NCI-H1694 treated with DMSO at 0.1 percent for 48 hours (cell line): ENCODE measurements at places on chromosomes 1 and 21.
A peak's percentile ranks its signal among the peaks of the same experiment; 100 is the strongest.

DNA sequence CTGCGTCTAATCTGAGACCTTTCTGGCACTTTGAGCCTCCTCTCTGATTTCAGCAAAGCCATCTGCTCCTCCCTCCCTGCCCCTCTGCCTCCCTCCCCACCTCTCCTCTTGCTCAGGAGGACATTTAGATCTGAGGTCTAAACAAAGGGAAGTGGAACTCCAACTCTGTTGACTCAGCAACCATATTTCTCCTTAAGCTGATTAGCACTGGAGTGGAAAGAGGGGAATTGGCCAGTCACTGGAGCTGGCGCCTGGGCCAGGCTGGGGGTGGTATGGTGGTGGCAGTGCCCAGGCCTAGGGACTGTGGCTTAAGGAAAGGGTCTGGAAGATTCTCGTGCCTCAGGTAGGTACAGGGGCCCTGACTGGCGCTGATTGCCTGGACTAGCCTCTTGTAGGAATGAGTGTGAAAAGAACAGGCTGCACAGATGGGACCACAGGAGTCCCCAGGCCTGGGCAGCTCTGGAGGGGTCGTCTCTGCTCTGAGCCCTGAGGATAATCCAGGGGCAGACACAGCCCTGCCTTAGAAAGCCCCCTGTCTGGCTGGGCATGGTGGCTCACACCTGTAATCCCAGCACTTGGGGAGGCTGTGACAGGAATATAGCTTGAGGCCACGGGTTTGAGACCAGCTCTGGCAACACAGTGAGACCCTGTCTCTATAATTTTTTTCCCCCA lies 11.9 kb downstream of the SH2D2A start:
- DNase-seq: no peak

GRCh38 chr1:225651872-225652728 lies 823 bp downstream of the ENAH start:
- DNase-seq: peak; percentile 59

DNA sequence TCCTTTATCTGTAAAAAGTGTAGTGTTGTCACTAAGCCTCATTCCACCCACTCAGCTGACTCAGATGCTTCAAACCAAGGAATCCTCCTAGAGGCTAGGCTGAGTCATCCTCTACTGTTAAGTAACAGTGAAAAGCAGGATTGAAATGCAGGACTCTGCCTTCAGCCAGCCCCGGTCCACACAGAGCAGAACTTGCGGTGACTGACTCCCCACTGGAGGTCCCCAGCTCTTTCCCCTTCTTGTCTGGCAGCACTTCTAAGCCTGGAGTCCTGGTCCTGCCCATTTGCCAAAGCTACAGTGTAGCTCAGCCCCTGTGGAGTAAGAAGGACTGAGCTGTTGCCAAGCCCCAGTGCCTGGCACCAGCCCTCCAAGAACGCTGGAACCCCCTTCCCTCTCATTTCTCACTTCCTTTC lies 1.7 kb downstream of the RAB7B start:
- no peak for DNase-seq

DNA sequence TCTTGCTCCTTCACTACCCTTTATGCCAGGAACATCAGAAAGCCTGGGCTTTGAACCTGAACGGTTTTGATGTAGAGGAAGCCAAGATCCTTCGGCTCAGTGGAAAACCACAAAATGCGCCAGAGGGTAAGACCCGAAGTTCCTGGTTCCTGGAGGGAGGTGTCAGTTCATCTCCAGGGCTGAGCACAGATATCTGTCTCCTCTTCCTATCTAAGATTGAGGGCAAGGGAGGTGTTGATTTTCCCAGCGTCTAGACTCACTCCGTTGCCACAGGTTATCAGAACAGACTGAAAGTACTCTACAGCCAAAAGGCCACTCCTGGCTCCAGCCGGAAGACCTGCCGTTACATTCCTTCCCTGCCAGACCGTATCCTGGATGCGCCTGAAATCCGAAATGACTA lies 915 bp downstream of the CDC20 start:
- no peak for DNase-seq

GRCh38 chr21:38041493-38041892 lies 125.2 kb upstream of the KCNJ6 start:
- no peak for DNase-seq

DNA sequence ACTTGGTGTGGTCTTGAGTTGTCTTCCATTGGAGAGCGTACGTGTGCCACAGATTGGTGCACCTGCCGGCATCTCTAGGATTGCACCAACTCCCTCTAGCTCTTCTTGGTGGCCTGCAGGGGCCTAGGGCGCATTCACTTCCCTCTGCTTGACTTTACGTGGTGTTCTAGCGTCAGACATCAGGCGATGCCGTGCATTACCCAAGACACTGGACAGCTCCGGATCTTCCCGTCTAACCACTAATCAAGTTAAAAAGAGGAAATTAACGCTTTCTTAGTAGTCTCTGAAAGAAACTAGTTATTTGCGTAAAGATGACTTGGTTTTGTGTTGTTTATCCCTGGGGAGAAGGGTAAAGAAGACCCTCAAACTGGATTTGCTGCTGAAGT lies 510 bp upstream of the IL10RB start:
- DNase-seq: peak; percentile 15

GRCh38 chr1:198199105-198199504 lies 42.3 kb downstream of the NEK7 start:
- no peak for DNase-seq

DNA sequence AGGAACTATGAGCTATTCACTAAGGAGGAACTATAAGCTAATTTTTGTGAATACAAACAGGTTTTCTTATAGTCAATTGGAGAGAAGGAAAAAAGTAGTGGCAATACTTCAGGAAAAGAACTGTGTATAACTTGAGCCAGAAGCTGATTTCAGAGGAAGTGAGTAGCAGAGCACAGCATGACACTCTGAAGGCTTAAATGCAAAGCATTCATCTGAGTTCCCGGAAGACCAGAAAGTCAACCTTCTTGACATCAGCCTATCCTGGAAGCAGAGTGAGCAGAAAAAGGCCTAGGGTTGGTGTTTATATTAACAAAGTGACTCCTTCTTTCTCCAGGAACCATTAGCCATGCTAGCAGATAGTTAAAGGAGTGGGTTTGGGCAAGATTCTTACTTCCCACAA lies 545.2 kb downstream of the MRPL39 start:
- no peak for DNase-seq

DNA sequence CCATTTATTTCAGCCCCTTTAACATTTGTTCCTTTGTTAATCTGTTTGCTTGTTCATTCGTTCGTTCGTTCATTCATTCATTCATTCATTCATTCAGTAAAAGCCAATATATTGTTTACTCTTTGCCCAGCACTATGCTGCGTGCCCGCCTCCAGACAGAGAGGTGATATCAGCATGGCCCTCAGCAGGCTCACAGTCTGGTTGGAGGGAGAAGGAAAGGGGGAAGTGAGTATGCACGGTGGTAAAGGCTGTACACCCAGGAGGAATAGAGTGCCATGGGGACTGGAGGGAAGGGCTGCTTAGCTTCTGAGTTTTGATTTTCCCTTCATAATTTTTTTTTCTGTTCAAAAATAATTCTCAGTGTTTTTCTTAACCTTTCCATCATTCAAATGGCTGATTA lies 144.7 kb downstream of the NOS1AP start:
- no peak for DNase-seq

DNA sequence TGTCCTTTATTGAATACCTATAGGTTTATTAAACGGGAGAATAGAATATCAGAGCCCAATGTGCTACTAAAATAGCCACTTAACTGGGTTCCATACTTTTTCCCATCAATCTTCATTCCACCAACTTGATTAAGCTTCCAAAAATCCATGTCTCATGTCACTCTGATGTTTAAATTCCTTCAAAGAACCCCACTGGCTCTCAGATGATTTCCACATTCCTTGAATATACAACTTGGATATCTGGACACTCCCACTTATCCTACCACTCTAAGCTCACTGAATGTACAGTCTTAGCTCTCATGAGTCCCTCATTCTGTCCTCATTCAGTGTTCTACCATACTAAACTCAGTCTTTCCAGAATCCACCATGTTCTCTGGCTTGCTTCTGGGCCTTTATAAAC lies 21.1 kb downstream of the COL11A1 start:
- no peak for DNase-seq

DNA sequence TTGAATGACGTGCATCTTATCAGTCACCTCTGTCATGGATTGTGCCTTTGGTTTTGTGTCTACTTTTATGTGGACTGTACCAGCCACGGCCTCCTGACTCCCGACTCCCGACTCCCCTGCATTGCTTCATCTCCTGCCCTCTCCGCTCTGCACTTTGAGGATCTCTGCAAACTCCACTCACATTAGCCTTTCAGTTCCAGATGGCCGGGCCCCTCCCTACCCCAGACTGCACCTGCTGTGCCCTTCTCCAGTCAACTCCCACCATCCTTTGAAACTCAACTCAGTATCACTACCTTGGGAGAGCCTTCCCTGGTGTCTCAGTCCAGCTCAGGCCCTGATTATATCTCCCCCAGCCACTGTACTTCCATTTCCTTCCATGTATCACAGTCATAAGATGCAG lies 71.4 kb downstream of the MDM4 start:
- DNase-seq: peak; percentile 66

GRCh38 chr1:157040802-157041201 lies 4.7 kb downstream of the ARHGEF11 start:
- DNase-seq: no peak

DNA sequence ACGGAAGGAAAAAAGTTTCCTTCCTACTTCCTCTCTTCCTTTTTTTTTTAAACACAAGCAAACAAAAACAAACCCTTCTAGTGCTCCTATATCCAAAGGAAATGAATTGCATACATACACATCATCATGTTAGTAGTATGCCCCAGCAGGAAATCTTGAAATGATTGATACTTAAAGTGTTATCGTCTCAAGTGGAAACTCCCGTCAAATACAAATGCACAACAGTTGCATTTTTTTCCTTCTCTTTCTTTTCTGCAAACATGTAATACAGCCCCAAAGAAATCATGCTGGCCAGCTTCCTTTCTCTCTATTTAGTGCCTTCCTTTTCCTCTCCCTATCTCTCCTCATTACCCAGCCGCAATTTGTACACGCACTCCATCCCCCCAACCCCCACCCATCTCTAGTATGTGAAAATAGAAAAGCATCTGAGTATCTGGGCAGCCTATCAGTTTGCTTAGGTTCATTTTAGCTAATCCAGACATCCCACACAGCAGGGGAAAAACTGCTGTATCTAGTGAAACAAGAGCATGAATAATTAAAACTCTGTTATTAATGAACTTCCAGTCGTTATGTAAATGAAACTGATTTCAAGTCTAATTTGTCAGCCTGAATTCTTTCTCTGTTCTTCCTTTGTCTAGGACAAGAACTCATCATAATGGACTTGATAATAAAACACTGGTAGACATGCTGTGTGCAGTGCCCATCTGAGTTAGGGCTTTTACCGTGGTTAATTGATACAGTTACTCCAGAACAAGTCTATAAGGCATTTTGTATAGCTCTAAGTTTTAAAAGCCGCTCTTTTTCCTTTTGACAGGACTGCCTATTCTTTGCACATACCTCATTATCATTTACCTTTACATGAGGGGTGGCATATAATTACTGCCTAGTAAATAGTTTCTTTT lies 336.5 kb upstream of the ADGRL2 start:
- DNase-seq: no peak

GRCh38 chr1:226519716-226520598 lies 28.6 kb upstream of the STUM start:
- no peak for DNase-seq

GRCh38 chr1:157700305-157700704 lies 264 bp downstream of the FCRL3 start:
- no peak for DNase-seq

DNA sequence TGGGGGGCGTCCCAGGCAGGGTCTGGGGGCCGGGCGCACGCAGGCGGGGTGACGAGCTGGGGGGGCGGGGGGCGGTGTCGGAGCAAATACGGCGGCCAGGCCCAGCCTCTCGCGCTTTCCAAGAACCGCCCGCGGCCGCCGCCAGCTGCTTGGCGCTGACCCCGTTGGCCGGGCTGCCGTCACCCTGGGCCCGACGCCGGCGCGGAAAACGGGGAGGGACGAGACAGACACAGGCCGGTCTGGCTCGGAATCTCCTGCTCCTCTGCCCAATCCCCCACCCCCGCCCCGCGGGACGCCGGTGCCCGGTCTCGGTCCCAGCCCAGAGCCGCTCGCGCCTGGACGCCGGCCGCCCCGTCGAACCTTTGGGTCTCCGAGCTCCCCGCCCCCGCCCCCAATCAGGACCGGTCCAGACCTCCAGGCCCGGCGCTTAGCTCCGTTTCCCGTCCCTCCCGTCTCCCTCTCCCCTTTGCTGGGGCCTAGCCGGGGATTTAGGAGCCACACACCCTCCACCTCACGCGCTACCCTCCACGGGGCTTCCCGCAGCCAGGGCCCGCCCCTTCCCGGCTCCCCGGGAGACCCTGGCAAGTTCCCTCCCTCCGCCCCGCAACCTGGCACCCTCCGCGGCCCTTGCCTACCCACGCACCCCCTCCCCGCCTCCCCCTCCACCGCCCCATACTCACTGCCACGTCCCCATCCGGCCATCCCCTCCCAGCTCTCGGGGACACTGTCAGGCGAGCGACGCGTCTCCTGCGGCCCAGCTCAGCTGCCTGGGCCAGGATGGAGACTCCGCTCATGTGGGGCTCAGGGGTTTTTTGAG lies 800 bp upstream of the MMP23B start:
- DNase-seq: no peak

GRCh38 chr1:33818071-33818470 lies 45.8 kb upstream of the HMGB4 start:
- DNase-seq: no peak

GRCh38 chr1:33078030-33078591 lies 2.8 kb upstream of the AZIN2 start:
- no peak for DNase-seq

- no peak for DNase-seq
Measured at GRCh38 chr1:6519935-6520671, 28.6 kb upstream of the PLEKHG5 start.

- no peak for DNase-seq
Measured at GRCh38 chr21:44579056-44579832, 1.2 kb downstream of the KRTAP10-5 start.

- DNase-seq: no peak
Measured at GRCh38 chr1:150173141-150173585, 23.4 kb downstream of the PLEKHO1 start.
